ENCODE measurements at places on chromosomes 3 and 15. TPM values are rescaled to one million over a fixed set of nuclear protein-coding genes. Genes with fewer than 3 reads are reported as not detected.

- no peak for DNase-seq
These were observed 222.1 kb upstream of the CFAP20DC start for GRCh38 chr3:59271971-59272370.

DNA sequence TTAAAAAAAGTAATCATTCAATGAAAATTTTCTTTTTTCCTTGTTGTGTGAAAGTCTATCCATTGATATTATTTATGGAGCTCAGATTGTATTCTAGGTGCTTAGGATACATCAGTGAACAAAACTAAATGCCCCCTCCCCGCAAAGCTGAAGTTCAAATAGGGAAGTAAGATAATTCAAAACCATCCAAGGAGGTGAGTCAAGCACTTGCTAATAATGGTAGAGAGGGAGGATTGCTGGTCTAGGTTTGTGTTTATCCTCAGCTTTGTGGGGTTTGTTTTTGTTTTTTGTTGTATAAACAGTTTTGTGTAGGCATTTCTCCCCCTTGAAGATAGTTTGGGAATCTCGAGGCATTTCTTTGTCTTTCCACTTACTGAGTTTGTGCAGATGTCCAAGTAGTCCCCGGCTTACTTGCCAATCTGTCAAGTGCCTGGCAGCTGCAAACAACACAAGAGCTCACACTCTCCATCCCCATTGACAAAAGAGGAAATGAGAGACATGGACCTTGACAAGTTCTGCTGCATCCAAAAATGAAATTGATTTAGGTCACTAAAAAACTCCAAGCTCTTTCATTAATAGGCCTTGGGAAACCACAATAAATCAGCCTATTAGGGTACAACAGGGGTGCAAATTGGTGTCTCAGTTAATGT, 575.8 kb upstream of the TBL1XR1 start:
- DNase-seq, result no peak

The MAP6D1 gene
- 2.3 TPM for total RNA-seq

GRCh38 chr15:52527911-52528563, 643 bp downstream of the MYO5A start:
- no peak for DNase-seq

- DNase-seq, result no peak
These were observed 167.0 kb upstream of the UBE2E2 start for GRCh38 chr3:23035927-23036640.

DNA sequence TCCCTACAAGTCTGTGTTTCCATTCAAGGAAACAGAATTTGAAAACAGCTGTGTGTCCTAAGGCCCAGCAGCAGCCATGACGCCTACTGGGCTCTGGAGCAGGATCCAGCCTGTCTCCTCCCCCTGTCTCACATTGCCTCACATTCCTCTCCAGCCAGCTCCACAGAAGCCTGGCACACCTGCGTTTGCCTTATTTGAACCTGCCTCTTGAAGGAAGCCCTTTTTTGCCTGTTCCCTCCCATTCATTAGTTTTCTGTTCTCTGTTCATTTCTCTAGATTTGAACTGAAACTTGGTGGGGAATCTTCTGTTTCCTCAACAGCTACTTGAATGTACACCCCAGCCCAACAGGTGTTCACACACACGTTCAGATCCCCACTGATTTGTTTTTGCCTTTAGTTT, 890.5 kb downstream of the TUSC7 start:
- DNase-seq, result no peak

The CNTN3 gene
- total RNA-seq, result 1.3 TPM

DNA sequence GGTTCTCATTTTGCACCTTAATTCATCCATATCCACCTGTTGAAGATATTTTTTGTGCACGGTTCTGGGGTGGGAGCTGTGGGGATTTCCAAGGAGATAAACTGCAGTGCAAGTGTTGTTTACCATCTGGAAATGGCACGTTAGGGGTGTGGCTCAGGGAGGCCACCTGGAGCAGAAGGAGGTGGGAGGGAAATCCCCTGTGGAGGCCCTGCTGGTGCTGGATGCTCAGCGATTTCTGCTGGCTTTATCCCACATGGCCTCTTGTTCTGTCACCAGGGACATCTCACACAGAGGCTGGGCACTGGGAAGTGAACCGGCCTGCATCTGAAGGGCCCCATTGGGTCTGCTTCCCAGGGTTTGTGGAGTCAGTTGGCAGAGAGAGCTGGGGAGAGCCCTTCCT, 24.3 kb downstream of the TRPM1 start:
- no peak for DNase-seq

GRCh38 chr3:168077091-168077490, 18.6 kb downstream of the GOLIM4 start:
- no peak for DNase-seq

DNA sequence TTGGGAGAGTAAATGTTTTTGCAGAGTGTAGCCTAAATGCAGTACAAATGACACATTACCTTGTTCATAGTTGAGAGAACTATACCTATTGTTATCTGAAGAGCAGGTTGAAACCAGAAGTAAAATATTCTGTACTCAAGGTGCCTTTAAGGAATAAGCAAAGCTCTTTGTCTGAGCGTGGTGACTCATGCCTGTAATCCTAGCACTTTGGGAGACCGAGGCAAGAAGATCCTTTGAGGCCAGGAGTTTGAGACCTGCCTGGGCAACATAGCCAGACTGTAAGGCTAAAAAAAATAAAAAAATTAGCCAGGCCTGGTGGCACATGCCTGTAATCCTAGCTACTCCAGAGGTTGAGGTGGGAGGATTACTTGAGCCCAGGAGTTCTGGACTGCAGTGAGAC, 2.2 kb upstream of the RNF13 start:
- no peak for DNase-seq

The ZKSCAN7 gene
- 2.3 TPM for total RNA-seq

DNA sequence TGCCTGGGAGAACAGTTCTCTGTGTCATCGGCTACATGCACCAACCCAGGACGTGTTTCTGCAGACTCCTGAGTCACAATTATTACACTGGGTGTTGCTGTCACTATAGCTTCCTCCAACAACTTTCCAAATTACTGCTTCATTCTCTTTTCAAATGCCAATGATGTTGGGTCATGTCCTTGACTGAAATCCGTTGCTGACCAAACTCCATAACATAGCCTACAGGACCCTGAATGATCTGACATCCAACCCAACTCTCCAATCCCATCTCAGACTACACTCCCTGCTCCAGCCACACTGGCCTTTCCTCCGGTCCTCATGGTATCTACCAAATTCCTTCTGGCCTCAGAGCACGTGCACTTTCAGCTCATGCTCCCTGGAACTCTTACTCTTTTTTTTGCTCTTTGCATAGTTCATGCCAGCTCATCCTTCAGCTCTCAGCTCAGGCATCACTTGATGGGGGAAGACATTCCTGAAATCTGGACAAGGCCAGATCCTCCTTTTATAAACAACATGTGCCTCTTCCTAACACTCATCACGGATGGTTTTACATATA, 108.8 kb upstream of the PTPRG start:
- DNase-seq, result no peak

- DNase-seq, result peak; percentile 44
These were observed 27.4 kb upstream of the SLCO2A1 start for GRCh38 chr3:134057006-134057653.

GRCh38 chr3:170391108-170391507, 27.6 kb upstream of the CLDN11 start:
- DNase-seq, result no peak

The DZIP1L gene
- total RNA-seq, result 7.2 TPM

DNA sequence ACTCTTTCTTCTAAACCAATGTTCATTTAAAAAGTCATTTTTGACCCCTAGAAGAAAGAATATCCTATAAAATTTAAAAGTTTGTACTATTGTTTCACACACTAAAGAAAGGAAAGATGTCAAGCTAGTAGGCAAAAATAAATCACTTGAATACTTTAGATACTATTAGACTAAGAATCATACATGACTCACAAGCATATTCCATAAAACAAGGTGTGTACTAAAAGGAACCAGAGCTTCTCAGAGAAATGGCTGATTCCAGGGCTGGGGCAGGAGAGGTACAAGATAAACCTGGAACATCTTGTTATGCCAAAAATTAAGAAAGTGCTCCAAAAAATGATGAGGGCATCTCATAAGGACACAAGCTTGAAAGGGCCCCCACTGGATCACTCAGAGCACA, 8.7 kb downstream of the DLG1 start:
- no peak for DNase-seq

The KLHL6 gene
- 2.2 TPM for total RNA-seq

GRCh38 chr3:38317192-38317759, 29.3 kb upstream of the XYLB start:
- DNase-seq, result no peak

- DNase-seq, result no peak
These were observed 254.4 kb upstream of the ARRDC4 start for GRCh38 chr15:97706059-97706458.

DNA sequence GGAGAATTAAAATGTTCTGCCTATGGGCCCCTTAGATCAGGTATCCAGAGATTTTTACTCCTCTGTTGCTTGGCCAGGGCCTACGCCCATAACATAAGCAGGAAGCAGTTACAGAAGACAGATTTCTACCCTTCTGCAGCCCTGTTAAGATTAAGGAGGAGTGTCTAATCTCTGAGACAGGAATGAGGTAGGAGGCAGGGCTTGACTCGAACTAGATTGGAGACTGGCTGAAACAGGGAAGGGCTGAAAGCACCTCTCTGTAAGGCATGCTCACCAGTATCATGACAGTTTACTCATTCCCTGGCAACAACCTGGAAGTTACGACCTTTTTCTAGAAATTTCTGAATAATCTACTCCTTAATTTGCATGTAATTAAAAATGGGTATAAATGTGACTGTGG, 16.7 kb downstream of the PLA2G4D start:
- peak; percentile 9 for DNase-seq

The CNTN4 gene
- total RNA-seq, result 2.8 TPM

GRCh38 chr3:126378341-126378751, 16.4 kb upstream of the CFAP100 start:
- no peak for DNase-seq

- no peak for DNase-seq
These were observed 10.4 kb upstream of the ACAP2 start for GRCh38 chr3:195453236-195453635.

The GPR149 gene
- not detected for total RNA-seq

DNA sequence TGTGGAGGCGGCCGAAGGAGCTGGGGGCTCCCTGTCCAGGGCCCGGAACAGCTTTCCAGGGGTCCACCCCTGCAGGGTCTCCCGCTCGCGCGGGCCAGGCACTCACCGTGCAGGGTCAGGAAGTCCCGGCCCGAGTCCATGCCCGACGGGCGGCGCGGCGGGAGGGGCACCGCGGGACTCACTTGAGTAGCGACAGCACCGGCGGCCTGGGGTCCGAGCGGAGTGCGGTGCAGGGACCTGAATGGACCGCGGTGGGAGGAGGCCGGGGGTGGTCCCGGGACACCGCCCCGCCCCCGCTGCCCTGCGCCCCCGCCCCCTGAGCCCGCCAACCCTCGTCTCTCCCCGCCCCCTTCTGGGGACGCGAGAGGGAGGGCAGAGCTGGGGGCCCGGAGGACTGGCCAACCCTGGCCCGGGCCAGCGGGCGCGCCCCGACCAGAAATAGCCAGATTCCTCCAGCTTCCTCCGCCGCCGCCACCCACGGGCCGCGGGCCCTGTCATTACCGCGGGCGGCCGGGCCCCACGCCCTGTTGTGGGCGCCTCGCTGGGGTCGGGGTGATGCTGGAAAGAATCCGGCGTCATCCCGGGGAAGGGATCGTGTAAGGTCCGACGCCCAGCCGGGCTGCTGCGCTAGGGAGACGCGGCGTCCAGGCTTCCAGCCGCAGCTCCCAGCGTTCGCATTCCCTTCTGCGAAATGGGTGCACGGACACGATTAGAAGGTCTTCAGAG, at the start of gene PLCD1:
TSS of gene PLCD1 (minus strand) at position 243 of the 726 bp plus-strand sequence. CDS start at position 140, 103 bp downstream.
- peak; percentile 84 for DNase-seq

- no peak for DNase-seq
These were observed 16.1 kb downstream of the DNAJA4 start for GRCh38 chr15:78280319-78281072.

The SI gene
- not detected for total RNA-seq

GRCh38 chr3:110625201-110625747, 446.3 kb upstream of the NECTIN3 start:
- DNase-seq, result no peak

The PAQR9 gene
- 10.7 TPM for total RNA-seq

The PEAK1 gene
- total RNA-seq, result 132 TPM

GRCh38 chr3:191901741-191902140, 440.8 kb downstream of the PYDC2 start:
- DNase-seq, result no peak

The PLSCR2 gene
- 0.48 TPM for total RNA-seq

DNA sequence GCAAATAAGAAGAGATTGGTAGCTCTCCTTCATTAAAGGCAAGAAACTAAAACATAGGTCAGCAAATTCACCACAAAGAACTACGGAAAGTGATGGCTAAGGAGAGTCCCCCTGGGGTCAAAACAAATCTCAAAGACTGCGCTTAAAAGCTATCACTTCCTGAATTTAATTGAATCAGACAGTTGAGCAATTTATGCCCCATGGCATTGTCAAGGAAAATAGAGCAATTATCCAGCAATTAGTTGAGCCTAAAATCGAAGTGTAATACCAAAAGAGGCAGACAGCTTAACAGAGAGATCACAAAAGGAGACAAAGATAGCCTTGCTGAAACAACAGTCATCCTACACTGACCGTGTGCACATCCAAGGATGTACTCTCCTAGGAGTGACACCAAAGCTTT, 74.4 kb upstream of the SCN10A start:
- DNase-seq, result no peak

Data from cardiac septum (tissue), 1 donor.